ENCODE measurements at places on chromosomes 3 and 15.

- DNase-seq = no peak
Measured at GRCh38 chr3:157832588-157832987, 273.6 kb downstream of the SHOX2 start.

GRCh38 chr3:27425896-27426565 lies 56.8 kb upstream of the NEK10 start:
- DNase-seq = no peak

DNA sequence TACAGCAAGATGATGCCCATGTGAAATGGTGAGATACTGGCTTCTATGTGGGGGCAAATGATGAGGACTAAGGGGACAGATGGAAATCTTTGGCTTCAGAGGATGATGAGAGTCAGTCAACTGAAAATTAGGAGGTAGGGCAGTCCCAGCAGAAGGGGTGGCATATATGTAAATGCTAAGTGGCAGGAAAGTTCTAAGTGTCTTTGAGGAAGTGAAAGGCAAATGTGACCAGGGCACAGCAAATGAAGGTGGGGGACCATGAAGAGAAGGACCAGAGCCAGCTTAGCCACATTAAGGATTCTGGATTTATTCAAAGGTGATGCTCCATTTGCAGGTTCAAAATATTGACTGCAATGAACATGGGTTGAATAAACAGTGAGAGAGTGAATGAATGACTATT lies 29.2 kb upstream of the LIMD1 start:
- DNase-seq = no peak

DNA sequence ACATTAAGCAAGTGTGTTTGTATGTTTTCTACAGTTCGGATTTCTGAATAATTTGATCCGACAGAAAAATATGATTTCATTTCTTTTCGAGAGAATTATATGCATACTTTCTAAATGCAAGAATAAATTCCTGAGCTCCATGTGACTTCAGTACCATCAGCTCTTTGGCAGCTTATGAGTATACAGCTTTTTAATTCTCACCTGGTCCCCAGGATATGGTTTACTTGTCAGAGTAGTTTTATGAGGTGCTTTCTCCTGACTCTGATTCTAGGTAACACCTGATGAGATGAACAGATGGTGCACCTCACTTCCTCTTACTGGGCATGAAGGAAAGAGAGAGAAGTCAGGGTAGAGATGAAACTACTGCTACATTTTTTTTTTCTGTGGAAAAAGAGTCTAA lies 3.1 kb downstream of the HGD start:
- DNase-seq = no peak

DNA sequence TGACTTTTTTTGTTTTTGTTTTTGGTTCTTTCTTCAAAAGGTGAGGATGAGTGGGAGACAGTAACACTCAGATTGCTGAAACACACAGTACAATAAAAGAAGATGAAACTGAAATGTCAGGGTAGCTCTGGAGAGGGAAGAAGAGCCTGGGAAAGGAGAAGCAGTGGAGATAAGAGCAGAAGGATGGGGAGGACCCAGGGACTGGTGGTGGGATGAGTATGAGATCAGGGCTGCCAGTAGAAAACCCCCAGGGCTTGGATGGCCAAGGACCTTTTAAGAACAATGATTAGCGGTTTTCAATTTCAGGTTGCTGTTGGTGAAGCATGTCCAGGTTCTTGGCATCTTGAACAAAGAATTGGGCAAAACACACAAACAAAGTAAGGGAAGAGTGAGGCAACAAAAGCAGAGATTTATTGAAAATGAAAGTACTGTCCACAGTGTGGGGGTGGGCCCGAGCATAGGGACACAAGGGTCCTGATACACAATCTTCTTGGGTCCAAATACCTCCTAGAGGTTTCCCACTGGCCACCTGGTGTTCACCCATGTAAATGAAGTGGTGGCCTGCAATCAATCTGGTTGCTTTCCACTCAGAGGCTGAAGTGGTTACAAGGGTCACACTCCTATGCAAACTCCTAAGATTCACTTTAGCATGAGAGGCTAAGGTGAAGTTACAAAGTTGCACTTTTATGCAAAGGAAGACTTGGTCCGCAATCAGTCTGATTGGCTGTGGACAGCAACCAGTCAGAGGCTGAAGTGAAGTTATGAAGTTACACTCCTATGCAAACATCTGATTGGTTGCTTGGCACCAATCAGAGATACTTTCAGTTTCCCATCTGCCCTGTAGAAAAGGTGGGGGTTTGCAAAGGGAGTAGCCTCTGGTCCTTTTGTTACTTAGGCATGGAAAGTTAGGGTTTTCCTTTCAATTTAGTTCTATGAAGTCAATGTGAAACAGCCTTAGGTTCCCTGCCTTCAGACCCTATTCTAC lies 26.1 kb upstream of the MFSD1 start:
- no peak for DNase-seq

GRCh38 chr3:124299831-124300230 lies 307.9 kb upstream of the ROPN1 start:
- DNase-seq = no peak

DNA sequence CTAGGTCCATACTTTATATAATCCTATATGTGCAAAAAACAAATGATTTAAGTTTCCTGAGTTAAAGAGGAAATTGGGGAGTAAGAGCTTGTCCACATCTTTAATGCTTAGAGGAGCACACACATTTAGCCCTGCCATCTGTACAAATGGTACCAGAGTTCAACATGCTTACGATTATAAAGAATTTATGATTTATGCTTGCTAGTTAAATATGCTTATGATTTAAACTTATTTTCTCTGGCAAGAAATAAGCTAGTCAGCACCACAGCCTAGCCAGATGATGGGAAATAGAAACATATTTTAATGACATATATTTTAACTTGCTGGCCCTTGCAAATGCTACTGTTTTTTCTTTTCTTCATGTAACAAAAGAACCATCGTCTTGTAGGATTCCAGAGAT lies 48.3 kb downstream of the EIF4E3 start:
- DNase-seq = no peak

DNA sequence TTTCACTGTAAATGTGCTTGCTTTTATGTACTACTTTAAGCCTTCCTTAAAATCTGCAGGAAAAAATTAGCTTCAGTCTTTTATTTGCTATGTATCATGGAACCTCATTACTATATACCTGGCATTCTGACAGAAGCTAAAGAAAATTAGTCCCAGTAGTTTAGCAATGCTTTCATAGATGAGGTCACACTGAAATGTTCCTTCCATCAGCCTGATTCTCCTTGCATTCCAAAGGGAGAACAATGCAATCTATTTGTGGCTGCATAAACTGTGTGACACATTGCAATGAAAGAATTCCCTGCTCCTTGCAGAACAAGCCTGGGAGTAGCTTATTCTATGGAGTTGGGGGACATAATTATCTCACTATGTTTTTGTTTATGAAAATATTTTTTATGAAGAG lies 691.5 kb upstream of the ARPP21 start:
- no peak for DNase-seq

DNA sequence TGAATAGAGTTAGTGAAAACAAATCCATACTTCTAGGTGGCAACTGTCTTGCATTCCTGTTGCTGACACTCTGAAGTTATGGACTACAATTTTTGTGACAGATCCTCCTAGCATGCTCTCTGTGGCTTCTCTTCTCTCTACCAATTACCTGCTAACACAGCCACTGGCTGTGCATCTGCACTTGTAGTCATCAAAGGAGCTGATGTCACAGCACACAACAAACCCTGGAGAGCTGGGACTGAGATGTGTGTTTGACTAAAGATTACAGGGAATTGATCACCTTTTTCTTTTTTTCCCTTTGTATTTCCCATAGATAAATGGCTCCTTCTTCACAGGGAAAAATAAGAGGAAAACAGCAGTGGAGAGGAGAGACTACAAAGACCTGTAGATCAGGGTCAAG lies 278.4 kb upstream of the CCDC54 start:
- no peak for DNase-seq

GRCh38 chr3:9761919-9762318 lies 7.8 kb downstream of the CAMK1 start:
- DNase-seq = no peak

GRCh38 chr3:94525043-94525442 lies 462.2 kb downstream of the NSUN3 start:
- DNase-seq = no peak

DNA sequence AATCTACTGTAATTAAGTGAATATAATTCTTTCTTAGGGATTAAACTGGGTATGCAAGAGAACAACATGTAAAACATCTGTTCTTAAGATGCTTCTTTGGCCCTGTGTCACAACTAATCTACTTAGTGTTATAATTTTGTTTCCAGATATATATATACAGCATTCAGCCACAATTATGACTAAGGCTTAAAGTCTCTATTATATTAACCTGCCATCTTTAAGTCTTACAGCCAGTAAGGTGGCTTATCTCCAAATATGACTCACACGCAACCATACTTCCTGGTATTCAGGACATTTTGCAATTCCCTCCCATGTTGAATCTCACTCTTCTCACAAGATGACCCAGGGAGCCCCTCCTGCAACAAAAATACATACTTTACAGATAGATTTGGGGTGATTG lies 6.6 kb upstream of the KBTBD8 start:
- DNase-seq = no peak

- DNase-seq = no peak
Measured at GRCh38 chr3:31462050-31462569, 70.6 kb upstream of the STT3B start.
